ENCODE measurements at places on chromosomes 1 and 21. TPM values are rescaled to one million over a fixed set of nuclear protein-coding genes. Genes with fewer than 3 reads are reported as not detected.

OR2L2 gene
- total RNA-seq = not detected

OR2T2 gene
- total RNA-seq = not detected

MASP2 gene
- total RNA-seq = 0.09 TPM

IGSF3 gene
- 17.9 TPM for total RNA-seq

NUDT17 gene
- 6.0 TPM for total RNA-seq

TMOD4 gene
- total RNA-seq = not detected

SLC1A7 gene
- total RNA-seq = not detected

MYOC gene
- total RNA-seq = not detected

ANKRD65 gene
- total RNA-seq = not detected

RIT1 gene
- total RNA-seq = 24.9 TPM

HHIPL2 gene
- total RNA-seq = 9.8 TPM

ZMYND12 gene
- 0.55 TPM for total RNA-seq

AMPD1 gene
- not detected for total RNA-seq

LRRC3 gene
- 1.9 TPM for total RNA-seq

CNKSR1 gene
- 0.45 TPM for total RNA-seq

TMPRSS15 gene
- not detected for total RNA-seq

TMEM269 gene
- total RNA-seq = 0.40 TPM

RPE65 gene
- not detected for total RNA-seq

CLDN19 gene
- total RNA-seq = not detected

CNIH3 gene
- 0.24 TPM for total RNA-seq

SLX9 gene
- 60.2 TPM for total RNA-seq

LHX8 gene
- total RNA-seq = 1.5 TPM

CACHD1 gene
- 1.7 TPM for total RNA-seq

S100B gene
- total RNA-seq = not detected
